ENCODE measurements at places on chromosomes 4 and X. TPM values are rescaled to one million over a fixed set of nuclear protein-coding genes. Genes with fewer than 3 reads are reported as not detected.

ZDHHC15 gene
- 9.6 TPM for total RNA-seq

LRCH2 gene
- total RNA-seq = 40.8 TPM

TXK gene
- 0.98 TPM for total RNA-seq

COL25A1 gene
- total RNA-seq = 5.7 TPM

CYSLTR1 gene
- 0.74 TPM for total RNA-seq

FGFBP2 gene
- total RNA-seq = not detected

ACE2 gene
- 0.49 TPM for total RNA-seq

ABLIM2 gene
- 11.6 TPM for total RNA-seq

PSAPL1 gene
- under 0.01 TPM for total RNA-seq

SPINK2 gene
- total RNA-seq = not detected

EXOC1L gene
- not detected for total RNA-seq

AFF2 gene
- 144 TPM for total RNA-seq

AFP gene
- total RNA-seq = not detected

CITED1 gene
- total RNA-seq = 3.2 TPM

MAOA gene
- total RNA-seq = 12.0 TPM

MAGEA11 gene
- total RNA-seq = not detected

CLGN gene
- total RNA-seq = 4.2 TPM

HERC5 gene
- total RNA-seq = 2.0 TPM

F8 gene
- 4.2 TPM for total RNA-seq

FAM200B gene
- total RNA-seq = 64.7 TPM

ADGRG4 gene
- not detected for total RNA-seq

RTL5 gene
- total RNA-seq = 8.4 TPM

GRID2 gene
- 30.7 TPM for total RNA-seq

MAMLD1 gene
- 3.7 TPM for total RNA-seq

HSFX3 gene
- not detected for total RNA-seq

PABPC5 gene
- 8.9 TPM for total RNA-seq

PNMA5 gene
- total RNA-seq = 3.0 TPM

USP17L30 gene
- total RNA-seq = not detected

DHX15 gene
- total RNA-seq = 160 TPM

SULT1E1 gene
- total RNA-seq = 5.4 TPM

SHOX gene
- total RNA-seq = 0.25 TPM

UPF3B gene
- 4.2 TPM for total RNA-seq

GAB3 gene
- 0.74 TPM for total RNA-seq

RASSF6 gene
- total RNA-seq = under 0.01 TPM

CT83 gene
- not detected for total RNA-seq

CLDN22 gene
- total RNA-seq = not detected
